ENCODE measurements at places on chromosomes 7 and 10.
A peak's percentile ranks its signal among the peaks of the same experiment; 100 is the strongest.

DNA sequence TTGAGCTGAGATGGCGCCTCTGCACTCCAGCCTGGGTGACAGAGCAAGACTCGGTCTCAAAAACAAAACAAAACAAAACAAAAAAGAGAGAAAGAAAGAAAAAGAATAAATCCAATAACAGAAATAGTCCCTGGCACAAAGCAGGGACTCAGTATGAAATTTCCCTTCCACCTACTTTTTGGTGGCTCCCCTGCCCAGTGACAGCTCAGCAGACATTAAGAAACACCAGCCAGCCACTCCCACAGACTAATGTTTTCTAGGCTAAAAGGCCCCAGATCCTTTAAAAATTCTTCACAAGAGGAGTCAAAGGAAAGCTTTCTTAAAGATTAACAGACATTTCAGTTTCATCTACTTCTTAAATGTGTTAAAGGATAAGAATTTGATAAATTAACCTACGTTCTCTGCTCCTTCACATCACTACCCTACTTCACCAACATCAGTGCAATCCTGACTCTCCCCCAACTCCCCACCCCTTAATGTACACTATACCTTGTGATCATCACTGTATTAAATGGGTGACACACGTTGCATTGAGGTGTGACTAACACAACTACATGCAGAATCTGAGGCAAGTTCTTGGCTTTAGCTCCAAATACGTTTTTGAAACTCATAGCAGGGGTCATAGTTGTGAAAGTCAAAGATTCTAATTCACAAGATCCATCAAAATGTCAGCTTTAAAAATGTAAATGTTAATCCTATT is 114.5 kb upstream of the CAV2 start:
- no peak for DNase-seq

GRCh38 chr7:78232806-78233205 is 434.2 kb downstream of the PHTF2 start:
- DNase-seq: no peak

DNA sequence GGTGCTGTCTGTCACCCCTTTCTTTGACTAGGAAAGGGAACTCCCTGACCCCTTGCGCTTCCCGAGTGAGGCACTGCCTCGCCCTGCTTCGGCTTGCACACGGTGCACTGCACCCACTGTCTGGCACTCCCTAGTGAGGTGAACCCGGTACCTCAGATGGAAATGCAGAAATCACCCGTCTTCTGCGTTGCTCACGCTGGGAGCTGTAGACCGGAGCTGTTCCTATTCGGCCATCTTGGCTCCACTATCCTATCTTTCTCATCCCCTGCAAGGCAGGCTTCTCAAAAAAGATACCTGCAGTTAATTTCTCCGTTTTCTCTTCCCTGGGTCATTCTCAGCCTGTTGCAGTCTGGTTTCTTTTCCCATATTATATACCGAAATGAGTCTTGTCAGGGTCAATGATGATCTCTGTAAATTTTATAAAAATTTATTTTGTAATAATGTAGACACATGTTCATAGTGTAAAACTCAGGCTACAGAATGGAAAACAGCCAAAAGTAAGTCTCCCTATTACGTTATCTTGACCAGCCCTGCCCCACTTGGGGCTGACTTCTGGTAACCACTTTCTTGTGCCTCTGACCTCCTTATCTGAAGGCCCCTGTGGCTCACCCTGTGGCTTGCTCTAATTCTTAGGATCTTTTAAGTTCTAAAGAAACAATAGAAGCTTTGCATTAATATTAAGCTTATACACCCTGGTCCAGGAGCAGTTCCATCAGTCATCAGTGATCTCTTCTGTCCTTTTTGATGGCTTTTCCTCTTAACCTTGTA is 20.7 kb downstream of the BLVRA start:
- no peak for DNase-seq

DNA sequence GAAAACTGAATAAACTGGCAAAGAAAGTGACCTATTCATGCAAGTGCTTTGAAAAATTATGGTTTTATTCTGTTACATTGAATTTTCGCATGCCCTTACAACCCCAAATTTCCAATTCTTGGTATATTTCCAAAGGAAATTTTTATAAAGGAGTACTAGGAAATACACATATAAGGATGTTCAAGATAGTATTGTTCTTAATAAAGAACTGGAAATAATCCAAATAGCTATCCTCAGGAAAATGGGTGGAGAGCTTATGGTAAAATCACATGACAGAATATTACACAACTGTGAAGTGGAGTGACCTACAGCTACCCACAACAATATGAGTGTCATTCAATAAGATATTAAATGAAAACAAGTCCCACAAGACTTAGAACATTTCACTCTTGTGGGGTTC is 138.9 kb upstream of the BMPER start:
- DNase-seq: no peak

DNA sequence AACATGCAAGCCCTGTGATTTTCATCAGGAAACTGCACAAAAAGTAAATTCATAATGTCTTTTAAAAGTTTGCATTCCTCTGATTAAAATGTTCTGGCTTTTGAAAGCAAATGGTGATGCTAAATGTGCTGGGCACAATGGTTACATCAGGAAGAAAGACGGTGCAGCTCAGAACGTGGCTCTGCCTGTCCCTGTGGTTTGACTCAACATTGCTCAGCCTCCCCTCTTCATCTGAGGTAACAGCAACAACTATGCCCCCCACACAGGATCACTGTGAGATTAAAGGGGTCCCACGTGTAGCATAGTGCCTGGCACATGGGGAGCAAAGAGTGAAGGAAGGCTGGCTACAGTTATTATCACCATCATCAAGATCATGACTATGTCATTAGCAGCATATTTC is 44.0 kb downstream of the PARD3 start:
- DNase-seq: no peak

DNA sequence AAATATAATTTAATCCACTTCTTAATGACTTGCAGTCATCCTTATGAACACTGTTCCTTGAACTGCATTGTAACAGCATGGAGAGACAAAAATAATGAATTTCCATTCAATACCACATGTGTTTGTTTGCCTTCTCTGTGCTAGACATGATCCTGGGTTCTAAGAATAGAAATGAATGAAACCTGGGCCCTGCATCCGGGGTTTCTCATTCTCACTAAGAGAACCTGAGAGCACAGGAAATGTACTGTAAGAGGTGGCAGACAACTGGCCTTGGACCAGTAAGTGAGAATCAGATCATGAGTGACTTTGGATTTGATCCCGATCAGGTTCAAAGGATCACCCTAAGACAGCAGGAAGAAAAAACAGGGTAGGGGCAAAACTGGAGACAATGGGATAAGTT is 37.2 kb upstream of the CUL1 start:
- no peak for DNase-seq

- no peak for DNase-seq
Observed at GRCh38 chr7:133625046-133625445, 372.2 kb downstream of the EXOC4 start.

DNA sequence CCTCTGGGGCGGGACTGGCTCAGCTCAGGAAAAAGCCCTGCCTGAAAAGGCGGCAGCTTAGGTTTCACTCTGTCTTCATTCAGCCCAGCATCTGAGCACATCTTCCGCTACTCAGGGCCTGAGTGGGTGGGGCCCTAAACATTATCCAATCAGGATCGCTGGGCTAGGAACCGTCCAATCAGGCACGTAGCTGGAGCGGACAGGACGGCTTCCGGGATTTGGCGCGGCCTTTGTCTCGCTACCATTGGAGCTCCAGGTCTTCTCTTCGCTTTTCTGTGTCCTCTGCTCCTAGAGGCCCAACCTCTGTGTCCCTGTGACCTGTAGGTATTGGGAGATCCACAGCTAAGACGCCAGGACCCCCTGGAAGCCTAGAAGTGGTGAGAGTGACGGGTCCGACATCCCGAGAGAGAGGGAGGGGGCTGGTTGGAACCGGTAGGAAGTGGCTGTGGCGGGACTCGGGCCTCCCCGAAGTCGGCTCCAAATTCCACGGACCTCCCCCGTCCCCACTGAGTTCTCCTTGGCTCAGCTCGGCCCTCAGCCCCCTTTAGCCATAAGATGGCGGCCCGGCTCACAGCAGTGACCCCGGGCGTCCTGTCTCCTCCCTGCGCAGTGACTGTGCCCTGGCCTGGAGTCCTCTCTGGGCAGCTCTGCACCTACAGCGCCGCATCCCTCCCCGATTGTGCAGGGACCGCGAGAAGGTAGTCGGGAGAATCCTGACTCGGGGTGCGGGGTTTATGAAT is 99.1 kb downstream of the ZNF680 start:
- DNase-seq: no peak

DNA sequence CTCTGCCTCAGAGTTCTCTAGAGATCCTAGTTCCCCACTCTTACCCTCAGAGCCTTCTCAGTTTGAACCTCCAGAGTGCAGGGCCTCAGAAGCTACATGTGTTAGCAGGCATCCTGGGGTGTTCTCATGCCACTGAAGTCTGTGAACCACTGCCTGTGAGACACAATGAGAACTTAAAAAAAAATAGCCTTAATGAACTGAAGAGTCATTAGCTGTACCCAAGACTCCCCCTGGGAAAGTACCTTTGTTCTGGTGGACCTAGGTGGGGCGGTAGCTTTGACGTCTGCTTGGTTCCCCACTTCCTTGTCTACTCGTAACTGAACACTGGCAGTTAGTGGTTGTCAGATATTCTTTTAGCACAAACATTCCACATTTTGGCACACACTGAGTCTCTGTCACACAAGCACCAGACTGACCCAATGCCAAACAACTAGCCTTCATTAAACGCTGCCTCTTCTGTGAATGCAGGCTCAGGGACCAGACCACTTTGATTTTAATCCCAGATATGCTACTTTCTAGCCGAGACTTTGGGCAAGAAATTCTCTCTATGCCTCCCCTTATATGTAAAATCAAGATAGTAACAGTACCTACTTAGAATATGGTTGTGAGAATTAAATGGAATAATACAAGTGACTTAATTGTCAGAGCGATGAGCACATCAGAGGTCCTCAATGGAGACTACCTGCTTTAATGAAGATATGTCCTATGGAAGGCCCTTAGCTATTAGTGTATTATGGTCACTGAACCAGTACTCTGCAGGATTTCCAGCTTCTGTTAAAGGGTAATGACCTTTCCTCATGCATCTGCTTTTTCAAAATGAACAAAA is 75.3 kb upstream of the CC2D2B start:
- DNase-seq: no peak

GRCh38 chr10:127855591-127855881 is 37.2 kb downstream of the CLRN3 start:
- DNase-seq: no peak

GRCh38 chr10:129328546-129328945 is 138.5 kb upstream of the MGMT start:
- no peak for DNase-seq

DNA sequence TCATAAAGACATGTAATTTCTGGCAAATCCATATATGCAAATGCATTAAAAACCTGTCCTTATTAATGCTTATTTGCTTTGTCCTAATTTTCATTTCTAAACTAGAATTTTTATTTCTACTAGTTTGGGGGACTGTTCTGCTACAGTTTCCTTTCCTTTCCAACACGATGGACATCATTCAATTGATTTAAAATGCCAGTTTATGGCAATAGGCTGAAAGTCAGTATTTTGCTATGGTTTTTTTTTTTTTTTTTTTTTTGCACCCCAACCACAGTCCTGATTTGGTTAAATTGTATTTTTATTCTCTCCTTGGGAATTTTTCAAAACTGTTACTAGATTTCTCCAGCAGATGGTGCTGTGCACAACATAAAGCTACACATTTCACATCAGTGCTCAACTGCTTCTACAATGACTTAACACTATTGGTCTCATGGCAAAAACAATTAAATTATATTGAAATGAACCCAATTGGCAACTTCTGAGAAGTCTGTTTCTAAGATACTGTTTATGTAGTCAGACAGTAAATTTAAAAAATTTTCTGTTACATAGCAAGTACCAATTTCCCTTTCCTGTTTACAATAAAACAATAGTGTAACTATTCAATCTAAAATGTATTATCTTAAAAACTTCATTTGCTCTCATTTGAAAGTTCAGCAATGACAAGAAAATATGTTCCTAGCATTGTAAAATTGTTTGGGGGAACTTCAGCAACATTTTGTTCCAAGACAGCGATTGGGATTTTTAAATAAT is 193.8 kb upstream of the CCDC6 start:
- peak; percentile 67 for DNase-seq

Data from KBM-7 (cell line).